ENCODE measurements at places on chromosomes 1 and 21.

GRCh38 chr1:194795917-194796593 lies 1609.6 kb upstream of the B3GALT2 start:
- no peak for DNase-seq

GRCh38 chr1:2214541-2215241 lies 13.4 kb upstream of the SKI start:
- no peak for DNase-seq

DNA sequence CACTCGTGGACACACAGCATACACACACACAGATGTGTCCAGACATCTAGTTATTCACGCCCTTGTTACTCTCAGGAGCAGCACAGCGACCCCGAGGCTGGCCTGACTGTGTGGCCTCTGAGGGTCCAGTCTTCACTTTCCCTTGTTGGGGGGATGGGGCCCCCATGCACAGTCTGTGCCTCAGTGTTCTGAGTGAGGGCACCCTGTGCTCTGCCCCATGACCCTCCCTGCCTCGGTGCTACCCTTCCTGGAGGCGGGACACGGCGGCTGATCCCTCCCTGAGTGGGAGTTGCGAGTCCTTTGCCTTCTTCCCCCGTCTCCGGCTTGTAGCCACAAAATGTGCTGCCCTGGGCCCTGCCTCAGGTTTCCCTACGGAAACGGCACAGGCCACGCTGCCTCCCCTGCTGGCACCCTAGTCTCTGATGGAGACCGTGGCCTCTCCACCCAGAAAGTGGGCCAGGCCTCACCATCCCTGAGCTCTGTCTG lies 8.6 kb downstream of the CSTB start:
- no peak for DNase-seq

GRCh38 chr1:55073187-55073916 lies 34.0 kb downstream of the PCSK9 start:
- DNase-seq = no peak

GRCh38 chr1:115492880-115493279 lies 148.9 kb upstream of the VANGL1 start:
- no peak for DNase-seq

DNA sequence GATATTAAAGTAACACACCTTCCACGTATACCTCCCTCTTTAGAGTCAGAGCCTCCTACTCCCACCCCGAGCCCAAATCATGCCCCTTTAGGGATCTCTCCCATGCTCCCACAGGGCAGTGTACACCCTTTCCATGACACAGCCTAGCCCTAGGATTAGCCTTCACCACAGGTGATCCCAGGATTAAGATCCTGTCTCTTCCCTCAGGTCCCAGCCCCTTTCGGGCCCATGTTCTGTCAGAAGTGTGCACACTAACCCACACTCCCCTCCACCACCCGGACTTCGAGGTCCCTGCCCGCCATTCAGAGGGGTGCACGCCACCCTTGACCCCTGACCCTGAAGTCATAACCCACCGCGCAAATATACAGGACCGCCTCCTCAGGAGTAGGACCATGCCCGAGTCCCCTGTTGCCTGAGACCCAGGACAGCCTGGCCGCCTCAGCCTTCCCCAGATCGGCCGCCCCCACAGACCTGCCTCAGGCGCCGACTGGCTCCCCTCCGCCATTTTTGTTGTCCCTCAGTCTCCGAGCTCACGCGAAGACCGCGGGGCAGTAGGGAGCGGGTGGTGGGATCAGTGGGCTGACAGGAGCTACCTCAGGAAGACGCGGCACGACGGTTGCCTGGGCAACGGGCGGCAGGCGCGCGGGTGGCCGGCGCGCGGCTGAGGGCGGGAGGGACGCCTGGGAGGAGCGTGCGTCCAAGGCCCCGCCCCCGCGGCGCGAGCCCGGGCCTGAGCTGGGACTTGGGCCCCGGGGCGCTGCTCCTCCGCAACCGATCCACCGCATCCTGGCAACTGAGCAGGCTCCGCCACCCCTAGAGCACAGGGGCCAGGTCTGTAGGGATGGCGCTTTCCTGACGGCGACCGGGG lies at the start of gene AGBL4:
TSS of gene AGBL4 (minus strand) at position 663 of the 868 bp plus-strand sequence.
- DNase-seq = peak; percentile 51

GRCh38 chr1:86692641-86693040 lies 11.7 kb upstream of the SH3GLB1 start:
- DNase-seq = peak; percentile 83

DNA sequence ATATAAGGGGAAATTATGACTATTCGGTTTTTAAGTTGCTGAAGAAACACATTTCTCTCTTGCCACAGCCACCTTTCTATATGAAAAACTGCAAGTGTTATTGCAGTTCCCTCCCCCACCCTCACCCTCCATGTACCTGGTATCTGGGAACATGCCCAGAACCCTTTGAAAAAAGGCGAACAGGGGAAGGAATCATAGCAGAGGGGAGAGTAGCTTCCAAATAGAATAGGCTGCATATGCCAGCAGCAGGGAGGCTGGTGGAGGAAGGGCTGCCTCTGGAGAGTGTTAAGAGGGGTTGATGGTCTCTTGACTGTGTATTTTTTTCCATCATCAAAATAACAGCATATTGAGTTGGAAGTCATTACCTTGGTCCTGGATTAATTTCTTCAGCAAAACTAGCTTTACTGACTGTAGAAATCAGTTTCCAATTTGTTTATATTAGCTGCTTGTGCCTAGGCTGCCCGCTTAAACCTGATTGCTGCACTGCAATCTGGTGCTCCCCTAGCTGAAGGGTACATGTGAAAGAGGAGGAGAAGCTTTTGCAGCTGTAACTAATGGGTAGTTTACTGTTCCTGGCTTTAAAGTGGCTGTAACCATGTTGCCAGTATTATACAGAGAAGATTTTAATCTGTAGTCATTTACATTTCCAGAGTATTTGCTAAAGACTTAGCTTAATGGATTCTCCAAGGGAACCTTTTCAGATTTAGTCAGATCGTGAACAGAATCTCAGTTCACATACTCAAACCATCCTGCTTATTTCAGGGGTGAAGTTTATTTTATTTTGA lies 22.7 kb downstream of the AHCYL1 start:
- no peak for DNase-seq

DNA sequence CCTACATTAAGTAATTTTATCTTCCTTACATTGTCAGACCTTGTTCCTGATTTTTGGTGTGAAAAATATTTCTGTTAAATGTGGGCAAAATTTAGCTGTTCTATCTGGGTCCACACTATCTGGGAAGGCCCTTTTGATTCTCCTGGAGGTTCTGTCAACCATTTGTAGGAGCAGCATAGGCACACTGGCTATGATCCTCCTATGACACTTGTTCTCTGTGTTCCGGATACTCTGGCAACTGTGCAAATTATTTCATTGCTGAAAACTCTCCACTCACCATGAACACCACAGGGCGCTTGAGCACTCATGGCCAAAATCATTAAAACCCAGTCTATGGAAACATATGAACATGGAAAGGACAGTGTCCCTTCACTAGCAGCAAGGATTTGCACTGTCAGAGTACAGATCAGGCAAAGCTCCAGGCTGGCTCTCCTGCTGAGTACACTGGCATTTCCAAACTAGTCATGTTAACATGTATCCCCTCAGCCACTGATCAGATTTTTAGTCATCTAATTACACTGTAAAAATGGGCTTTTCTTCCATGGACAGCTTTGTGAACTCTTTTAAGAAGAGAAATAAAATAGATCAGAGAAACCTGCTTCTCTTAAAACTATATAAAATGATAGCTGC lies 43.9 kb upstream of the SGIP1 start:
- no peak for DNase-seq

Data from NCI-H526 treated with DMSO at 0.1 percent for 48 hours (cell line).